Activated CD4-positive, alpha-beta memory T cell treated with anti-CD3 and anti-CD28 coated beads, Interleukin-2, amount 10 ng/mL, durations not matched to agents 7 days and 5 days (primary cell): ENCODE measurements at places on chromosomes 12 and 14.

- DNase-seq = no peak
Measured at GRCh38 chr12:11941606-11942337, 129.0 kb upstream of the BCL2L14 start.

GRCh38 chr12:3097186-3097804, 20.1 kb downstream of the TSPAN9 start:
- no peak for DNase-seq

GRCh38 chr12:131589966-131590365, 120.9 kb upstream of the SFSWAP start:
- no peak for DNase-seq

GRCh38 chr12:109487181-109488050, 10.0 kb downstream of the UBE3B start:
- DNase-seq = no peak

GRCh38 chr14:51872396-51872795, 12.0 kb downstream of the GNG2 start:
- DNase-seq = no peak

DNA sequence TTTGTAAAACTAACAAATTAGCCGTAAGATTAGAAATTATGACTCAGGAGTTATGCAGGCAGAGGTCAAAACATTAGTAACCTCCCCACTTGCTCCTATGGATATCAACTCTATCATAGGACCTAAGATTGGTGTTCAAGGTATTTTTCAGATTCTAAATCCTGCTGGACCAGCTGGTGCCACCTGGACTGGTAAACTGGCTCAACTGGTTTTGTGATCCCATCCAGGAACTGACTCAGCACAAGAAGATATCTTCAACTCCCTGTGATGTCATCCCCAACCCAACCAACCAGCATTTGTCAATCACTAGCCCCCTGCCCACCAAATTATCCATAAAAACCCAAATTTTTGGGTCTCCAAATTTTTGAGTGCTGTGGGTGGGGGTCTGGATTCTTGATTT, 98.1 kb upstream of the OR4E1 start:
- DNase-seq = no peak
